ENCODE measurements at places on chromosomes 12 and 14.

DNA sequence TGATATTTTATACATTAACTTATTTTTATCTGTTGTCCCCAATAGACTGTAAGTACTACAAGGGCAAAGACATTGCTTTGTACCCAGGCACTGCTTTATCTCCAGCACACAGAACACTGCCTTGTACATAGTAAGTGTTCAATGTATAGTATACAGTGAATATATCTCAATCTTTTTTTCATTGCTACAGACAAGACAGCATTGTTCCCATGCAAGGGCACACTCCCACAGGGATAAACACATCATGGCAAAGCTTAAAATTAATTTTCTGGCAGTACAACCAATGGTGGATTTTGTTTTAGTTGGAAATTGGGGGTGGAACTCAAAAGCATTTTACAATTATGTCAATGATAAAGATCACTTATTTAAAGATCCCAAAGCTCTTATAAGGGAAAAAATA, 112.3 kb upstream of the EEA1 start:
- DNase-seq = no peak

DNA sequence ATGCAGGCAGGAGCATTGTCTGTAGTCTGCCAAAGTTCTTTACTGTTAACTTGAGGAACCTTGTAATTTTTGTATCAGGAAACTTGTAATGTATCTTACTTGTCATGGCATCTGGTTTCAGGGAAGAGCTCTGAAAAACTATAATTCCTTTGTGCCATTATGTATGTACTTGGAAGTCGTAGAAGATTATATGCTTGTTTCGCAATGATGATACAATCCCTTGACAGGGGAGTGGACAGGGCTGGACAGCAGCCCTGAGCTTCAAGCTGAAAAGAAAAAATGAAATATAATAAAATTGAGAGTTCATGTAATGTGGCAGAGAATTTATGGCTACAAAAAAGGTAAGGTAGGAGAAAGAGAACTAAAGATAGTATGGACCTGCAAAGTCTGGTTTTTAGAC, 7.4 kb upstream of the DLGAP5 start:
- no peak for DNase-seq

DNA sequence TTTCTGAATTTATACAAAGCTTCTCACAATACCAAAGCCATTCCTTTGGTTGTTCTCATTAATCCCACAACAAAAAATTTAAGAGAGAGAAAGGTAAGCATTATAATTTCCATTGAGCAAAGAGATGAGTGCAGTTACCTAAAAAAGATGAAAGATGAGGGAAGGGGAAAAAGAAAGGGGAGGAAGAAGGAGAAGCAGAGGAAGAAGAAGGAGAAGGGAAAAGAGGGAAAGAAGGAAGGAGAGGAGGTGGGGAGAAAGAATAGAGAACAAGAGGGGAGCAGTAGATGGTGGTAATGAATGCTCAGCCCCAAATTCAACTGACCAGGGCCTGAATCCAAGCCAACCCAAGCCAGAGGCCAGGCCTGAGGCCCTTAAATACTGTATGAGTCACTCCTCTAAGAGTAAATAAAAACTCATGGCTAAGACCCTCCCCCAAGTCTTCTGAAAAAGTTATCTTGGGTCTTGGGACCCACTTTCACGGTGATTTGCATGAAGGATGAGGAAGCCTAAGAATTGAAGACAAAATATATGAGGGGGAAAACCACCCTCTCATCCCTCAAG, 144.6 kb downstream of the ITPR2 start:
- DNase-seq = no peak

- DNase-seq = no peak
Measured at GRCh38 chr14:94043111-94043755, 17.1 kb downstream of the OTUB2 start.

GRCh38 chr14:44070046-44070445, 437.0 kb downstream of the FSCB start:
- DNase-seq = no peak
